ENCODE measurements at places on chromosomes 4 and X.

DNA sequence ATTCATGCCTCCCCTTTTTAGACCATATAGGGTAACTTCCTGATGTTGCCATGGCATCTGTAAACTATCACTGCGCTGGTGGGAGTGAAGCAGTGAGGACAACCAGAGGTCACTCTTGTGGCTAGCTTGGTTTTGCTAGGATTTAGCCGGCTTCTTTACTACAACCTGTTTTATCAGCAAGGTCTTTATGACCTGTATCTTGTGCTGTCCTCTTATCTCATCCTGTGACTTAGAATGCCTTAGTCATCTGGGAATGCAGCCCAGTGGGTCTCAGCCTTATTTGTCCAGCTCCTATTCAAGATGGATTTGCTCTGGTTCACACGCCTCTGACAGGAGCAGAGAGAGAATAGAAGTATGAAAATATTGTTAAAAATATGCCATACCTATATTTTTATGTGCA lies 355.7 kb downstream of the ADGRL3 start:
- DNase-seq: no peak

DNA sequence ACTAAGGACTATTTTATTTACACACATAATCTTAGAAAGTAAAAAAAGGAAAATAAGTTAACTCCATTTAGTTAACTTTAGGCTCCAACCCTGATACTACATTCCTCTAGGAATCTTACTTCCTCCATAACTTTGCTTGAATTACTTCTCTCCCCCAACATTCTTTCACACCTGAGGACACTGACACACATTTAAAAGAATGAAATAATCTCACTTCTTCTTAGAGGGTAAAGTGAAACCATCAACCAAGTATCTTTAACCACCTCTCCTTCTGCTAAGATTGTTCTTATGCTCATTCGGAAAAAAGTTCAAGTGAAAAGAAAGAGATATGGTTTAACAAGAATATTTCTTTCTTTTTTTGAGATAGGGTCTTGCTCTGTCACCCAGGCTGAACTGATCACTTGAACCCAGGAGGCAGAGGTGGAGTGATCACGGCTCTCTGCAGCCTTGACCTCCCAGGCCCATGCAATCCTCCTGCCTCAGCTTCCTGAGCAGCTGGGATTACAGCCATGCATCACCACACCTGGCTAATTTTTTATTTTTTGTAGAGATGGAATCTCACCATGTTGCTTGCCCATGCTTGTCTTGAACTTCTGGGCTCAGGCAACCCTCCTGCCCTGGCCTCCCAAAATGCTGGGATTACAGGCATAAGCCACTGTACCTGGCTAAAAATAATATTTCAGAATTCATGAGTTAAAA lies 28.5 kb downstream of the SLC25A4 start:
- no peak for DNase-seq

GRCh38 chr4:128793859-128794672 lies 15.4 kb upstream of the JADE1 start:
- DNase-seq: no peak

GRCh38 chr4:64409300-64409699 lies at the start of gene TECRL:
TSS of gene TECRL (minus strand) at chr4:64409450. CDS start at chr4:64409351, 99 bp downstream.
- DNase-seq: no peak

DNA sequence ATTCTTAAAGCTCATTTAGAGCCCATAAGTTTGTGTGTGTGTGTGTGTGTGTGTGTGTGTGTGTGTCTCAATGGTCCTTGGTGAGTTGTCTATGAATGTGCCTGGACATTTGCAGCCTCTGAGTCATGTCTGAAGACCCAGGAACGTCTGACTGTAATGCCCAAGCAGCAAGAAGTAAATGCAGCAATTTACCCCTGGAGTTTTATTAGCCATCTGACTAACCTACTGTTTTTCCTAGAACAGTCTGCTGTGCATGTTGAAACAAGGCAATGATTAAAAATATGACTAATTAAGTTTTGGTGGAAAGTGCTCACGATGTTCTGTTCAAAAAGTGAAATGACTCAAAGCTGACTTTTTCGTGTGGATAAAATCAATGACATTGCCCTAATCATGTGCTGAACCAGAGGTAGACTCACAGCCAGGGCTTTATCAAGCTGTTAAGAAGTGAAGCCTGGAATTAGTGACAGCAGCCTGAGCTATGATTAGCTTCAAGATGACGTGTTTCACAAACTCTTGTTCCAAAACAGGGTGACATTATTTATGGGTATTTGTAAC lies 201.6 kb downstream of the CPE start:
- no peak for DNase-seq

- peak; percentile 46 for DNase-seq
Measured at GRCh38 chrX:37686369-37686995, 891 bp downstream of the XK start.

GRCh38 chr4:67580577-67580976 lies 22.1 kb downstream of the STAP1 start:
- no peak for DNase-seq
